ENCODE measurements at places on chromosomes 4 and X.

DNA sequence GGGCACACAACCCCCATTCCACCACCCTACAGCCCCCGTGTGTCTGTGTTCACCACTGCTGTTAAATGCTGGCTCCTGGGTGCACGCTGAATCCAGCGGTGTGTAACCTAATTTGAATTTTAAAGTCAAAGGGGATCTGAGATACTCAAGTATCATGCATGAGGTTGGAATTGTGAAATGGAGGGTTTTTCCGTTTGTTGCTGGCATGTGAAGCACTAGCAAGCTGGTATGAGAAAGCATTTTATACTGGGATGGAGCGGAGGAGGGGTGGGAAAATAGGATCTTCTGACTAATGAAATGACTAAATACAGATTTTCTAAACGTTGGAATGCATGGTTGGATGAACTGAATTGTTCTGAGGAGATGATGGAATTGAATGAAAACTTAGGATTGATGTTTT is 36.9 kb upstream of the FAT1 start:
- no peak for DNase-seq

DNA sequence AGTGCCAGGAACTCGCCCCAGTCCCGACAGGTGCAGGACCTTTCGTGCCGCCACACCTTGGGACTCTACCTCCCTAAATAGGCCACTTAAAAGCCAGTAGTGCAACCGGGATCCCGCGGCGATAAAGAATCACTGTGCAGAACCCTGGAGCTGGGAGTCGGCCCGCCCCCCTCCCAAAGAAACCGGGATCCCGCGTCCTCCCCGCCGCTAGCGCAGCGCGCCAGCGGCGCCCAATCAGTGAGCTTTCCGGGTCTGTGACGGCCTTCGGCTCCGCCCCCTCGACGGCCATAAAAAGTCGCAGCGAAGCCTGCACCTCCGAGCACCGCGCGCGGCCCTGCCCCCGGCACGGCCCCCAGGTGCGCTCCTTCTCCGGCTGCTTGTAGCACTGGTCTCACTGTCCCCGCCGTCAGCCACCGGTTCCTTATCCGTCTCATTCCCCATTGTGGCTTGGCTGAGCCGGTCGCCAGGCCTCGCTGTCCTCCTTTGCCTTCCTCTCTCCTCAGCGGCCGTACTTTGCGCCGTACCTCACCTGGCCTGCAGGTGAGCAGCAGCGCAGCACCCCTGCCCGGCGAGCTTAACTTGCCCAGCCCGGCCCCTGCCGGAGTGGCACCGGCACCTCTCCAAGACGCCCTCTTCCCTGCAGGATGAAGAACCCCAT is at the start of gene LRAT:
Gene LRAT, plus strand, starts transcription at position 318 of the 658 bp plus-strand sequence. Its CDS starts 327 bp downstream, at position 645.
- DNase-seq, result peak; percentile 47

DNA sequence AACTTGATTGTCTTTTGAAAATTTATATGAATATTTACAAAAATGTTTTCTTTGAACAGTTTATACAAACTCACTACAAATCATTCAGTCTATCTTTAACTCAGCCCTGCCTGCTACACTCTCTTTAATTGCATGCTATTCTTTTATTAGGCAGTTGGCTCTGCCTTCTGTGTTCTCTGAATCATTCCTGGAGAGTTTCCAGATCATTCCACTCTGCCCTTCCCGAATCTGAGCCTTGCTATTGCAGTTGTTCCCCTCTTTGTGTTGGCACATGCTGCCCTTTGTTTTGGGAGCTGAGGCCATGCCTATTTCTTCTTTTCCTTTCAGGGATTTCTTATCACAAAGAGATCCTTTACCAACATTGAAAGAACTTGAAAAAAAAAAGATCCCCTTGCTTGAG is 8.7 kb upstream of the TECRL start:
- no peak for DNase-seq

GRCh38 chr4:86557526-86557925 is 36.6 kb upstream of the PTPN13 start:
- no peak for DNase-seq

GRCh38 chr4:692771-693554 is 4.0 kb upstream of the SLC49A3 start:
- no peak for DNase-seq

DNA sequence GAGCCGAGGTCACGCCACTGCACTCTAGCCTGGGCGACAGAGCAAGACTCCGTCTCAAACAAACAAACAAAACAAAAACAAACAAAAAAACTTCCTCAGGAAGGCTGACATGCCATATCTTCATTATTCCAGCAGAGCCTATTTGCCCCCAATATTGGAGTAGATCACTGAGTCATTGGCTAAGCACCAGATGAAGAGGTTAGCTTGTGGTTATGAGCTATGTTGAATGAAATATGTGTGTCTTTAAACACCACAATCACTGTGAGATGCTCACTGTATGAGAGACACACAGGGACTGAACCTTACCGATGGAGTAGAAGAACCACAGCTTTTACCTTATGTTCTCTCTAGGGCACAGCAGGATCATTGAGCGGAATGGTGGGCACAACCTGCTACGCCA is 122.1 kb upstream of the EOLA2 start:
- DNase-seq, result no peak

- no peak for DNase-seq
Observed at GRCh38 chrX:154063234-154063633, 34.3 kb downstream of the MECP2 start.

GRCh38 chr4:40887764-40888131 is 138.0 kb downstream of the NSUN7 start:
- no peak for DNase-seq

DNA sequence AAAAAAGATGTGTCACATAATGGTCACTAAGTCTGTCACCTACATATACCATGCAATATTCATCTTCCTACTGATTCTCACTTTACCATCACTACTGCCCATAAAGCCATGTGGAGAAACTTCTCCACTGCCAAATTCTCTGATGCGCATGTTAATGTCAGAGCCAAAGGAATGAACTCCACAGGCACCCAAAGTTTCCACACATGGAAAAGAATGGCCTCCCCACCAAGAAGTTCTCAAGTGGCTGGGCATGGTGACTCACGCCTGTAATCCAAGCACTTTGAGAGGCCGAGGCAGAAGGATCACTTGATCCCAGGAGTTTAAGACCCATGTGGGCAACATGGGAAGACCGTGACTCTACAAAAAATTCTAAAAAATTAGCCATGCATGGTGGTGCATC is 43.8 kb upstream of the UGDH start:
- no peak for DNase-seq

- DNase-seq, result no peak
Observed at GRCh38 chr4:113438596-113438995, 322.9 kb downstream of the CAMK2D start.

- DNase-seq, result no peak
Observed at GRCh38 chr4:39205000-39205399, 22.7 kb downstream of the WDR19 start.

GRCh38 chrX:72238183-72238582 is 644 bp downstream of the ERCC6L start:
- no peak for DNase-seq

- DNase-seq, result no peak
Observed at GRCh38 chr4:105453550-105454205, 20.2 kb downstream of the PPA2 start.

DNA sequence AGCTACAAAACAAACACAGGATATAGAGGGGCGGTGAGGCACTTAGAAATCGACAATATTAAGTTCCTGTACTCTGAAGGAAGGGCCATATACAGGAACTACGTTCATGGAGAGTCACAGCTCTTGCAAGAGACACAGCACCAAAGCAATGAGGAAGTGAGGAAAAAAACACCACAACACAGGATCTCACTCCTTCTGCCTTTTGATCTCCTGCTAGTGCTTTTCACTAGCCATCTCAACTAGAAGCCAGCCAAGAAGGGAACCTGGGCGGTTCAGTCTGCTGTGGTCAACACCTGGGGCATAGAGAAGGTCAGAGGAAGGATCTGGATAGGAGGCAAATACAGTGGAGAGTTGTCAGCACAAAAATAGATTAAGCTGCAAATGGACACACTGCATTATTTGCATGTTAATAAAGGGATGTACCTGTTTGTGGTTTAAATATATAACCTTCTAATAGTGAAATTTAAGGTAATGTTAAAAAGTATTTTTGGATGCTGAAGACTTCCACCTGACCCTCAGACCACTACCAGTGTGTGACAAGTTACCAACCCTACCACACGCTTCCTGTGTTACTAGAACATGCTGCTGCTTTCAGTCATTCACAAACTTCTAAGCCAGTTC is 104.6 kb downstream of the DTHD1 start:
- DNase-seq, result peak; percentile 36

- no peak for DNase-seq
Observed at GRCh38 chr4:153539422-153539821, 73.3 kb downstream of the TMEM131L start.

DNA sequence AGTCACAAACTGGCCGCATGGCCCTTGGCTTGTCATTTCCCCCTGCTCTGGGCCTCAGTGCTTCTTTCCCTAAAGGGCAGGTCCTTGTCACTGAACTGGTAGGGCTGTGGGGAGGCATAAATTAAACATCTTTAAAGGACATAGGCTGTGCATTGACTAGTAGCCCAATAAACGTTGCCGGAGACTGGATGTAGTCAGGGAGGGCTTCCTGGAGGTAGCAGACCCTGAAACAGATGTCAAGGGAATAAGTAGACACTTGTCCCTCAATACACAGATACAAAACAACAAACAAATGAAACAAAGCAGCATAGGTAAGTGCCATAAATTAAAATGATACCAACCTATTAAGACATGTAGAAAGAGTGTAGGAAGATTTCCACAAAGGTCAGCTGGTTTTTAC is 71.8 kb upstream of the PSAPL1 start:
- DNase-seq, result no peak

DNA sequence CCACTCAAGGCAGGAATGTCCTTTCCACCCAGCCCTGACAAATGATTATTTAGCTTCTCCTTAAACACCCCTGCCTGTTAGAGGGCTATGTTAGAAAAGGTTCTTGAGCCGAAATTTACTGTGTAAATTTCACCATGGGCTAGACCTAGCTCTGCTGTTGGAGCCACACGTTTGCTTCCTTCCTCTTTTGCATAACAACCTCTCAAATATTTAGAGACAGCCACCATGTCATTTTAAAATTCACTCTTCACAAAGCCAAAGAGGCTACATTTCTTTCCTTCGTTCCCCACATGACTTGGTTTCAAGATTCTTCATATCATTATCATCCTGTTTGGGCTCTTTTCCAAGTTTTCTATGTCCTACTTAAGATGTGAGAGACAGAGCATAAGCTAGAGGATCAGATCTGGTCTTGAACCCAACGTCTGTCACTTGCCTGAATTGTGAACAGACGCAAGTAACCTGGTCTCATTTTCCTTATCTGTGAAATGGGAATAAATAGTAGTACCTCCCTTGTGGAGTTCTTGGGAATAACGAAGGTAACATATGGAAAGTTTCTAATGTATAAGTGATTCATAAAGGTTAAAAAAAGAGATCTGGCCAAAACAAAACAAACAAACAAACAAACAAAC is 6.7 kb downstream of the DOCK11 start:
- no peak for DNase-seq

DNA sequence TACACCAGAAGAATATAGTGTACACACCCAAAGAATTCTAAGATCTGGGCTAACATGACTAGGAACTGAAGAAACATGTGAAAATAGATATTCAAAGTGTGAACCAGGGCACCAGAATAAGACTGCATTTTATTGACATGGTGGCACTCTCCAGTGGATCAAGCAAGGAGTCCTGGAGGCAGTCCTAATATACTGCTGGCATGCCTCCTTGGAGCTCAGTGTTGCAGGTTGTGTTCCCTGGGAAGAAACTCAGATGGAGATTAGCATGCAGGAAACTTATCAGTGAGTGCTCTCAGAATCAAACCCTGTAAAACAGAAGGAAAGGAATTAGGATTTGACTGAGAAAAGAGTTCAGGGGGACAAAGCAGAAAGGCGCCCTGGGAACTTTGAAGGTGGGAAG is 105.1 kb downstream of the CXCL13 start:
- no peak for DNase-seq

DNA sequence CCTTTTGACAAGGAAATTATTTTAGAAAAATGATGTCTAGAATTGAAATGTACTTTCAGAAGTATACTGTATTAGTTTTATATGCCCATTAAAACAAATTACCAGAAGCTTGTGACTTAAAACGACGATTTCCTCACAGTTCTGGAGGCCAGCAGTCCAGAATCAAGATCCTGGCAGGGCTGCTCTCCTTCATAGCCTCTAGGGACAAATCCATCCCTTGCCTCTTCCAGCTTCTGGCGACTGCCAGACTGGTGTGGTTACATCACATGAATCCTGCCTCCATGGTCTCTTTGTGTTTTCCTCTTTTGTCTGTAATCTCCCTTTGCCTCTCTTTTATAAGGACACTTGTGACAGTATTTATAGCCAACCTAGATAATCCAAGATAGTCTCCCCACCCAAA is 97.1 kb downstream of the IQCM start:
- DNase-seq, result no peak

GRCh38 chr4:119897260-119897659 is 169.4 kb downstream of the MAD2L1 start:
- DNase-seq, result no peak

DNA sequence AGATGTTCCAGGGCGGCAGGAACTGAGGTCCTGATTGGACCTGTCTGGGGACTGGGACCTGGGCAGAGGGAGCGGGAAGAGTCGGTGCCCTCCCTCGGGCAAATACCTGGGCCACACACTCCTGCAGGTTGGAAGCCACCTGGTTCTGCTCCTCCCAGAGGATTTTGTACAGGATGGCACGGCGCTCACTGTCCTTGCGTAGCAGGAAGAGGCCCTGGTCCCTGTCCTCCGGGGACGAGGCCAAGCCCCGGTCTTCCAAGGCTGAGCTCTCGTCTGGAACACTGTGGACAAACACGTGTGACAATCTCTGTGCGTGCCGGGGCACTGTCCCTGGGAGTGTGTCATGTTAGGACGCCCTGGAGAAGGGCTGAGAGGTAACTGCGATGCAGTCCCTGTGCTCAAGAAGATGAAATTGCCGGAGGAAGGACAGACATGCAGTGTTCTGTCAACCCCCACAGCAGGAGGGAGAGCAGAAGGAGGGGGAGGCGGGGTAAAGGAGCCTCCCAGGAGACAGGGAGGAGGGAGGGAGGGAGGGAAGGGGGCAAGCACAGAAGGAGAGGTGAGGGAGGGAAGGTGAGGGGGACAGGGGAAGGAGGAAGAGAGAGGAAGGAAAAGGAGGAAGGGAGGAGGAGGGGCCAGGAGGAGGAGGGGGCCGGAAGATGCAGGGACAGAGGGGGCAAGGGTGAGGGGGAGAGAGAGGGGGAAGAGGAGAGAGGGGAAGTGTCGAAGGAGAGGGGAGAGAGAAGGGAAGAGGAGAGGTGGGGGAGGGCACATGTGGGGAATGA is 29.0 kb downstream of the PDHA1 start:
- peak; percentile 24 for DNase-seq

- DNase-seq, result no peak
Observed at GRCh38 chr4:185524888-185525863, 10.1 kb downstream of the PDLIM3 start.

DNA sequence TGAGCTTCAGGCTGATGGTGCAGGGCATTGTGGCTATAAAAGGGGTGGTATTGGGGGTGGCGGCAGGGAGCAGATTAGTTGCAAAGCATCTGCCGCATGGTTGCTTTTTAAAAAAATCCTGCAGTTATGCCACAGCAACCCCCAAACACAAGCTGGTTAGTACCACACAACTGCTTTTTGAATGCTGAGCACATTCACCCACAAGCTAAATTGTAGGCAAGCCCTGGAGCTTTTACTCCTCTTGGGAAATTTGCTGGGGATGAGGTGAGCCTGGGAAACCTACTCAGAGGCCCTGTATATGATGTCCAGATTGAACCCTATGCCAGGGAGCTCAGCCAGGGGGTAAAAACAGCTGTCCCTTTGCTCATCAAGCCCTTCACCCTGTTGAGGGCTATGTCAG is 33.8 kb upstream of the TRIM2 start:
- DNase-seq, result no peak

Measured in stimulated activated CD8-positive, alpha-beta memory T cell treated with anti-CD3 and anti-CD28 coated beads, Interleukin-4, amount 100 ng/mL, for 48 hours (primary cell).